HFFc6 (cell line): ENCODE measurements at places on chromosomes 6 and 20.

GRCh38 chr6:56804996-56805395 lies 149.9 kb upstream of the BEND6 start:
- peaks cover 94% of the 10 kb centered on the region for H3K4me1 ChIP-seq
- H3K36me3 ChIP-seq: peaks cover 23% of the 10 kb centered on the region
- peak overlapping the region; percentile 78 for H3K4me3 ChIP-seq
- peaks cover 2% of the 10 kb centered on the region for H3K27me3 ChIP-seq
- peak overlapping the region; percentile 85 for H3K27ac ChIP-seq
- peak; percentile 50 for DNase-seq

DNA sequence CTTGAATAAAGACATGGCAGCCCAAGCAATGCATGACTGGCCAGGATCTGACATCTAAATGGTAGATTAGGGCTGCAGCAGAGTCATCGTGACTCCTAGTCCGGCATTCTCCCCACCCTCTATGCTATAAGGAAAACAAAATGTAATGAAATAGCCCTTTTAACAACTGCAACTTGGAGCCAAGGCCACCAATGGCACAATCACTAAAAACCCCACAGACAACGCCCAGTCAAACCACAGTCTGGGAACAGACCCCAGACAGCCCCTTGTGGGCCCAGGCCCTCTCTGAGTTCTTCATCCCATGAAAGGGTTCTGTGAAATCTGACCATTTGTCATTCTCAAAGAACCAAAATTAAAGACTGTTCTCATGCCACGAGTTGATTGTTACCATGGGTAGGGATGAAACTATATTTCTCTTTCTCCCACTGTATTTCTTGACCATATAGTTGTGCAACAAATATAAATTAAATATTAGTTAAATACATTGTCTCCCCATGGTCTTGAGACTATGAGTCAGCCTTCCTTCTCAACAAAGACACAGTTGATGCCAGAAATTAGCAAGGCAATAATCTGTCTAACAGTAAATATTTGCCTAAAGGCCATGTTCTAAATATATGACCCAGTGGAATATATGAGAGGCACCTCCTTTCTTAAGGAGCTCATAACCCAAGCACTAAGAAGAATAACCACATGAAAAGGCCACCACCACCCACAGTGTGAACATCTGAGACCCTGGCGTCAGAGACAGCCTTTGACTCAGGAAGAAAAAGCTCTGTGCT lies 85.6 kb upstream of the SSTR4 start:
- no peaks in the 10 kb centered on the region for H3K36me3 ChIP-seq
- DNase-seq: no peak
- no peak overlapping the region for H3K27ac ChIP-seq
- no peaks in the 10 kb centered on the region for H3K4me1 ChIP-seq

GRCh38 chr6:146770275-146770964 lies 171.6 kb downstream of the ADGB start:
- no peak for DNase-seq
- H3K36me3 ChIP-seq: no peaks in the 10 kb centered on the region
- no peak overlapping the region for H3K4me3 ChIP-seq
- H3K27ac ChIP-seq: no peak overlapping the region
- no peaks in the 10 kb centered on the region for H3K4me1 ChIP-seq

DNA sequence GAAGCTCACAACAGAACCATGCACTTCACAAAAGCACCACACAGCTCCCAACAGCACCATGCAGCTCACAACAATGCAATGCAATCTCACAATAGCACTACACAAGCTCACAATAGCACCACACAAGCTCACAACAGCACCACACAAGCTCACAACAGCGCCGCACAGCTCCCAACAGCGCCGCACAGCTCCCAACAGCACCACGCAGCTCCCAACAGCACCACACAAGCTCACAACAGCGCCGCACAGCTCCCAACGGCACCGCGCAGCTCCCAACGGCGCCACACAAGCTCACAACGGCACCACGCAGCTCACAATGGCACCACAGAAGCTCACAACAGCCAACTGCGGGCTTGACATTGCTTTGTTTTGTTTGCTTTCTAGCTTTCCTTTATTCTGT lies 198.1 kb downstream of the DLL1 start:
- H3K4me3 ChIP-seq: no peak overlapping the region
- no peak for DNase-seq
- H3K27me3 ChIP-seq: peaks cover 1% of the 10 kb centered on the region; the same call in 1 of the 2 replicates
- H3K27ac ChIP-seq: no peak overlapping the region

GRCh38 chr6:110158479-110158878 lies 21.0 kb downstream of the WASF1 start:
- peaks cover 7% of the 10 kb centered on the region; the same call in 1 of the 2 replicates for H3K36me3 ChIP-seq
- no peak overlapping the region for H3K27ac ChIP-seq
- no peaks in the 10 kb centered on the region for H3K4me1 ChIP-seq
- no peak for DNase-seq
- H3K4me3 ChIP-seq: no peak overlapping the region

DNA sequence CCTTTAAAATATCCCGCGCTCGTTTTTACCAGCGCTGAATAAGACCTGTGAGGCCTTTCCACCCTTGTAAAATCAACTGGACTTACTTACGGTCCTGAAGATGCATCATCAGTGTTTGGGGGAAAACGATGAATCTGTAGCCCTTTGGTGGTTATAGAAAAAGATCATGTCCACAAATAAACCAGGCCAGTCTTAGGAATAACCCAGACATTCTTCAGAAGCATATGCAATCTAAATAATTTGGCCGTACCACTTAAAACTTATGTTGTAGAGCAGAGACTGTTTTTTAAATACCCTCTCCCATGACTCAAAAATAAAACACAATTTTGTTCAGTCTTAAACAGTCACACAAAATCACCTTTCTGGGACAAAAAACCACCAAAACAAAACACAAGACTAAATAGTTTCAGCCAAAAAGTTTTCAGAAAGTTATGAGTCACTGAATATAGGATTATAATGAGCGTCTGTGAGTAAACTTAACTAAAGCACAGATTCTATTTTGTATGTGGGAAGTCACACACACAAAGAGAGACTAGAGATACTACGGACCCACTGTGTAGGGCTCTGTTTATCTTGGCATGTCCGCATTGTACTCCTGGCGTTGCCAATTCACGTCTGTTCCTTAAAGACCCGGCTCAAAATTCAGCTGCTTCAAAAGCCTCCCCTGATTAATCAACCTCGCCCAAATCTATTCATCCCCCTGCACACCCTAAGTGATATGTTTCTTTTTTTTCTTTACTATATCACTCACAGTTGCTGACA lies 26.5 kb upstream of the SMOC2 start:
- no peaks in the 10 kb centered on the region for H3K36me3 ChIP-seq
- peaks cover 2% of the 10 kb centered on the region for H3K27me3 ChIP-seq
- no peak overlapping the region for H3K27ac ChIP-seq
- no peak for DNase-seq

DNA sequence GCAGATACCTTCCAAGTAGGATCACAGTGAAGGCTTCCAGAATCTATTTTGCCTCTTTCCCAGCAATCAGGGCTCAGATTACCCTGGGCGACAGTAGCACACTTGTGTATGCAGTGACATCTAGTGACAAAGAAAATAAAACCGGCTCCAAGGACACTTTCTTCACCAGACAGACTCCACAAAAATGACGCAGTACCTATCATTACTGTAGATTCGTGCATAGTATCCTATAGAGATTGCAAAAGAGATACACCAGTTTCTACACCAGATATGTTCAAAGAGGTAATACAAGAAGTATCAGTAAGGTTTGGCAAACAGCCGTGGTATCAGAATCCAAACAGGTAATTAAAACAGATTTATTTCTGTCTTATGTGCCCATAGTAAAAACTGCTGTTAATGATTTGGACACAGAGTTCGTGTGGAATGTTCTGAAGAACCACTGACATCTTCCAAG lies 600.4 kb upstream of the JAG1 start:
- peaks cover 5% of the 10 kb centered on the region; the same call in 1 of the 2 replicates for H3K27me3 ChIP-seq
- DNase-seq: peak; percentile 65
- H3K4me1 ChIP-seq: no peaks in the 10 kb centered on the region
- no peaks in the 10 kb centered on the region for H3K36me3 ChIP-seq
- H3K27ac ChIP-seq: no peak overlapping the region
- H3K4me3 ChIP-seq: no peak overlapping the region

GRCh38 chr6:160362556-160362955 lies 14.4 kb downstream of the SLC22A3 start:
- no peak overlapping the region for H3K4me3 ChIP-seq
- no peaks in the 10 kb centered on the region for H3K4me1 ChIP-seq
- H3K36me3 ChIP-seq: no peaks in the 10 kb centered on the region
- no peak for DNase-seq
- no peaks in the 10 kb centered on the region; the same call in 1 of the 2 replicates for H3K27me3 ChIP-seq

- H3K4me1 ChIP-seq: peaks cover 71% of the 10 kb centered on the region
- H3K27me3 ChIP-seq: peaks cover 2% of the 10 kb centered on the region; the same call in 1 of the 2 replicates
Measured at GRCh38 chr6:108565893-108566292, 5.2 kb downstream of the FOXO3 start.

DNA sequence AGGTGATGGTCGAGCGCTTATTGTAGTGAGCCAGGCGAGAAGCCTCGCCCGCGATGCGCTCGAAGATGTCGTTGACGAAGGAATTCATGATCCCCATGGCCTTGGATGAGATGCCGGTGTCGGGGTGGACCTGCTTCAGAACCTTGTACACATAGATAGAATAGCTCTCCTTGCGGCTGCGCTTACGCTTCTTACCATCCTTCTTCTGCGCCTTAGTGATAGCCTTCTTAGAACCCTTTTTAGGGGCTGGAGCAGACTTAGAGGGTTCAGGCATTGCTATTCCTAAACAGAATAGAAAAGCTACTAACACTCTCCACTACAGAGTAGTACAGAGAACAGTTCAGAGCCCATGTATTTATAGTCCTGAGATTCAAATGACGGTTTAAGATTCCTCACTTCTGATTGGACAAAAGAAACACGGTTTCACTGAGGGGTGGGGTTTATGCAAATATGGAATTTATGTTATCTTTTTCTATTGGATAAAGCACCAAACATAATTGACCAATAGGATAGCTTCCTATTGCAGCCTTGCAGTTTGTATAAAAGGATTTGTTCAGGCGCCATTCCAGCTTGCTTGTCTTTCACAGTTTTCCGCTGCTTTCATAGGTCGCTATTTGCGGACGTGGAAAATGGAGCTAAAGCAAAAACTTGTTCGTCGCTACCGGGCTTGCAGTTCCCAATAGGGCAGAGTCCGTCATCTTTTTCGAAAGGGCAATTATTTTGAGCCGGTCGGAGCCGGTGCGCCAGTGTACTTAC lies 43.7 kb upstream of the HFE start:
- peak; percentile 99 for DNase-seq
- peaks cover 43% of the 10 kb centered on the region for H3K4me1 ChIP-seq
- H3K27ac ChIP-seq: peak overlapping the region; percentile 97
- H3K4me3 ChIP-seq: peak overlapping the region; percentile 88
- peaks cover 14% of the 10 kb centered on the region for H3K27me3 ChIP-seq

DNA sequence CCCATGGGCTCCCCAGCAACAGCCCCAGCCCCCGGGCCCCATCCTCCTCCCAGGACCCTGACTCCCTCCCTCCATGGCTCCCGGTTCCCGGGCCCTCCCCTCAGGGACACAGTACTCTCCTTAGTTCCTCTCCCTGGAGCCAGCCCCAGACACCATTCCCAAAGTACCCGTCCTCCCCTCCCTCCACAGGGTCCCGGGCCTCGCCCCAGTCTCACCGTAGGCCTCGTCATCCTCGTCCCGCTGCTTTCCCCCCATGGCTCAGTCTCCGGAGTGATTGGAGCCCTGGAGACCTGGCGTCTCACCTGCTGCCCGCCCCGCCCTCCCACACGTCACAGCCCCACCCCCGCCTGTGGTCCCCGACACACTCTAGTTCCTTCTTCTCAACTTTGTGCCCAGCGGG lies at the start of gene SLC44A4:
SLC44A4 (minus strand) TSS at position 272 of the 400 bp plus-strand sequence; CDS start at position 255, 17 bp downstream.
- H3K27ac ChIP-seq: no peak within 1 kb of the TSS
- peaks cover 2% of the 10 kb centered on the region for H3K27me3 ChIP-seq
- H3K36me3 ChIP-seq: peaks cover 25% of the 10 kb centered on the region
- peaks cover 16% of the 10 kb centered on the region for H3K4me1 ChIP-seq
- H3K4me3 ChIP-seq: no peak within 1 kb of the TSS

- H3K27me3 ChIP-seq: no peaks in the 10 kb centered on the region; the same call in 1 of the 2 replicates
- no peak overlapping the region for H3K27ac ChIP-seq
- no peaks in the 10 kb centered on the region for H3K36me3 ChIP-seq
- H3K4me1 ChIP-seq: peaks cover 30% of the 10 kb centered on the region
Measured at GRCh38 chr6:20217324-20217855, 5.1 kb upstream of the MBOAT1 start.

- peaks cover 3% of the 10 kb centered on the region for H3K27me3 ChIP-seq
- H3K36me3 ChIP-seq: peaks cover 6% of the 10 kb centered on the region; the same call in 1 of the 2 replicates
- no peaks in the 10 kb centered on the region for H3K4me1 ChIP-seq
- DNase-seq: no peak
Measured at GRCh38 chr6:346386-347030, 45.0 kb upstream of the IRF4 start.

DNA sequence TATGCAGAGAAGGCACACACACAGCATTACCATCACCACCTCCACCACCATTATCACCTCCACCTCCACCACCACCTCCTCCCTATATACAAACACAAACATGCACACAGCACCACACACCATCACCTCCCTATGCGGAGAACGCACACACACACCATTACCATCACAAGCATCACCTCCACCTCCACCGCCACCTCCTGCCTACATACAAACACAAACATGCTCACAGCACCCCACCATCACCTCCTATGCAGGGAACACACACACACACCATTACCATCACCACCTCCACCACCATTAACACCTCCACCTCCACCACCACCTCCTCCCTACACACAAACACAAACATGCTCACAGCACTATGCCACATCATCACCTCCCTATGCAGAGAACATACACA lies 236.5 kb upstream of the AFDN start:
- H3K36me3 ChIP-seq: no peaks in the 10 kb centered on the region; the same call in 1 of the 2 replicates
- no peak for DNase-seq
- no peak overlapping the region for H3K27ac ChIP-seq
- H3K27me3 ChIP-seq: no peaks in the 10 kb centered on the region
- no peak overlapping the region for H3K4me3 ChIP-seq

DNA sequence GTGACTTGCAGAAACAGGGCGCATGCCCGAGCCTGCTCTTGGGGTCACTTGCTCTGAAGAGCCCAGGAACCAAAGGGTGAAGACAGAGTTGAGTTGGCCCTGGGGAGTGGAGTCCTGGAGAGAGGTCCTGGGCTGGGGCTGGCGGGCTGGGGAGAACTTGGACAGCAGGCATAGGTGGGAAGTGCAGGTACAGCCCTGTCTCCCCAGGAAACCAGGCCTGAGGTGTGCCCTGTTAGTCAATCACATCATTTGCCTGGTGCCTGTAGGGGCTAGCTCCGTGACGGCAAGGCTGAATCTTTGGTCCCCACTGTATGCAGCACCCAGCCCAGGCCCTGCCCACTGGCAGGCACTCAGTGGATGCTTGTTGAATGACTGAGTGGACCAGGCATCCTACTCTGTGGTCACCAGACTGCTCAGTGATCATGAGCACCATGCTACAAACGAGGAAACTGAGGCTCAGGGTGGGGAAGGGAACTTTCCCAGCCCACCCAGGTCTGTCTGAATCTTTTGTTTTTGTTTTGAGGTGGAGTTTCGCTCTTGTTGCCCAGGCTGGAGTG lies 15.6 kb upstream of the NOL4L start:
- no peak overlapping the region for H3K27ac ChIP-seq
- no peak overlapping the region for H3K4me3 ChIP-seq
- peaks cover 12% of the 10 kb centered on the region for H3K27me3 ChIP-seq
- peak; percentile 11 for DNase-seq
- 0 out of 2 replicates have a peak, but pooled peaks cover 5% of the 10 kb centered on the region for H3K4me1 ChIP-seq
- H3K36me3 ChIP-seq: no peaks in the 10 kb centered on the region
